GM12864 (cell line): ENCODE measurements at places on chromosomes 2 and 18.

DNA sequence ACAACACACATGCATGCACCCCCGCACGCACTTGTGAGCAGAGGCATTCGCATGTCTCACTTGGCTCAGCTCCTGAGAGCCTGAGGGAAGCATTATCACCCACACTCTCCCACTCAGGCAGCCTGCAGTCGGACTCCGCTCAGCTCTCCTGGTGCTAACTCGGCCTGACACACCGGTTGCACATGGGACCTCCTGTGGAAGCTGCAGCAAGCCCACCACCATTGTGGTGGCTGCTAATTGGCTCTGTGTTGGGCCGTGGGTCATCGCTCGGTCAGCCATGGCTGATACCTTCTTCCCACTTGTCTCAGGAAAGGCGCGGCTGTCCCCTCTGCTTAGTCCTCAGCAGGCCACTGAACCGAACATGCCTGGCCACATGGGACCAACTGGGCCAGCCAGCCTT, 13.7 kb upstream of the TEX261 start:
- no peak for DNase-seq

DNA sequence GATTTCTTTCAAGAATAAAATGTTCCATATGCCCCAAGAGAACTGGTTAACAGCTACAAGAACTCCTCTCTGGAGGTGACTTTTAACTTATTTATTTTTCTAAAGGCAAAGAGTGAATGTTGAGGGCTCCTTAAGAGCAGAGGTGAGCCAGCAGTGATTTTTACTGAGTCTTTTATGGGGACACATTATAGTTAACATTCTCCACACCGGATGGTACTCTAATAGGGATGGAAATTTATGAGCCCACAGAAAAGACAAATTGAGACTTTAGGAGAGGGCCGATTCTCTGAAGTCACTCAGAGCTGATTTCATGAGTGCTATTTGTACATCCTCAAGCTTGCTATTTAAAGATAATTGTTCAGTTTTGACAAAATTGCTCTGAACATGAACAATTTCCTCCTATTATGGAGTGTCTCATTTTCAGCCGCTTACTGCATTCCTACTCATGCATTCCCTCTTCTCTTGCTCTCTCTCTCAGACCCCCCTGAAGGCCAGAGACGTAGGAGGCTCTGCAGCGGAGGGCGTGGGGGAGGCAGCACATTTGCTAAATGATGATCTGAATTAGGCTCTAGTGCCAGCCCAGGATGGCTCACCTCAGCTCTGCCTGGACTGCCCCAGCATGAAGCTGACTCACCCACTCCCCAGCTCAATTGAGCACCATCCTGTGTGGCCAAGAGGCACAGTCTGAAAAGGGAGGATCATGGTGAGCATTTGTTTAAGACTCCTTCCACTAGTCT, 5.9 kb upstream of the RPL37A start:
- no peak for DNase-seq

DNA sequence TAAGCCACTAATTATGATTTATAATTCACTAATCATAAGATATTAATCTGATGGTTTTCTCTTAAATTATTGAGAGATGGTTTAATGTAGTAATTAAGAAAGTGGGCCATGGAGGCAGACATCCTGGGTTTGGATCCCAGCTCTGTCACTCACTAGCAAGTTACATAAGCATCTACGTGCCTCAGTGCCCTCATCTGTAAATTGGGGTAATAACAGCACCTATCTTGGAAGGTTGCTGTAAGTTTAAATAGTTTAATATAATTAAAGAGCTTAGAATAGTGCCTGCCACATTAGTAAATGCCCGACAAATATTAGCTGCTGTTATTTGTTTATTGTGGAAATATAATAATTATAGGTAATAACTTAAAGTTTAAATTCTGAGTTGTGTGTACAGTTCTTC, 30.9 kb downstream of the BABAM2 start:
- DNase-seq: no peak

- DNase-seq: no peak
These were observed 18.3 kb downstream of the PSME4 start for GRCh38 chr2:53952519-53952918.

- DNase-seq: no peak
These were observed 294.6 kb upstream of the CYP26B1 start for GRCh38 chr2:72442270-72442669.

DNA sequence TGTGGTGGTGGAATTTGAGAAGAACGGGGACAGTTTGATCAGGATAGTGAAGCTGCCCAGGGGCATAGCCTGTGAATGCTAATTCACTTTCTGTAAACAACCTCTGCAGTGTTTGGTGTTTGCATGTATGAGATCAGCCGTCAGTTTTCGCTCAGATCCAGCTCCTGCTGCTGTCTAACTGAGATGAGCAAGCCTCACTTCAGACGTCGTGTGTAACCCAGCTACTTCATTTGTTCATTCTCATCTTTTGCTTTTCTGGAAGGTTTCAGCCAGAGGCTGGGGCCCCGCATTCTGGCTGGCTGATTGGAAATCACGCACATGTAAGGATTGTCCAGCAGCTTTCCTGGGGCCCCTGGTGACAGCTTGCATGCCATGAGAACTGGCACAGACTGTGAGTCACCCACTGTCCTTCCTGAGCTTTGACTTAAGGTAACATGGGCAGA, 48.9 kb downstream of the LDLRAD4 start:
- no peak for DNase-seq

- DNase-seq: no peak
These were observed 456.3 kb upstream of the MYT1L start for GRCh38 chr2:2787301-2787907.

DNA sequence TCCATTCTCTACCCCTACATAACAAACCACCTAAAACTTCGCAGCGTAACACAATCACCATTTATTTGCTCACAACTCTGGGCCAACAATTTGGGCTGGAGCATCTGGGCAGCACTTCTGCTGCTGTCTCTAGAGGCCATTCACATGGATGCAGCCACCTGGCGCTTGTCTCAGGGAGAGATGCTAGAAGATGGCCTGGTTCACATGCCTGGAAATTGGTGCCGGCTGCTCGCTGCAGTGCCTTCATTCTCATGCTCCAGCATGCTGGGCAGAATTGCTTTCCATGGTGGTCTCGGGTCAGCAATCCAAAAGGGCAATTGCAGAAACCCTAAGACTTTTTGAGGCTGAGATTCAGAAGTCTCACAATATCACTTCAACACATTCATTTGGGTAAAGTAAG, 157.4 kb downstream of the SUCLG1 start:
- DNase-seq: no peak
